ENCODE measurements at places on chromosomes 7 and 10. TPM values are rescaled to one million over a fixed set of nuclear protein-coding genes. Genes with fewer than 3 reads are reported as not detected.

CYP2W1 gene
- total RNA-seq = not detected

LLCFC1 gene
- total RNA-seq = not detected

TSPAN33 gene
- total RNA-seq = 1.8 TPM

OR2A12 gene
- not detected for total RNA-seq

PHKG1 gene
- total RNA-seq = 1.5 TPM

KCNMA1 gene
- 76.9 TPM for total RNA-seq

HMX3 gene
- 0.37 TPM for total RNA-seq

CYP2C19 gene
- 43.2 TPM for total RNA-seq

- peak; percentile 92 for DNase-seq
Observed at GRCh38 chr10:3197348-3198003, 24.9 kb upstream of the PITRM1 start.

DNA sequence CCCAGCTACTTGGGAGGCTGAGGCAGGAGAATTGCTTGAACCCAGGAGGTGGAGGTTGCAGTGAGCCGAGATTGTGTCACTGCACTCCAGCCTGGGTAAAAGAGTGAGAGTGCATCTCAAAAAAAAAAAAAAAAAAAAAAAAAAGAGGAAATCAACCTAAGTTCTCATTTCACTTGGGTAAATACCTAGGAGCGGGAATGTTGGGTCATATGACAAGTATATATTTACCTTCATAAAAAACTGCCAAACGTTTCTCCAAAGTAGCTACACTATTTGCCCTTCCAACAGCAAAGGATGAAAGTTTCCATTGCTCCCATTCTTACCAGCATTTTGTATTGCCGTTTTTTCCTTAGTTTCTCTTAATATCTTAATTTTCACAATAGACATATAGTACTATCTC lies 9.8 kb downstream of the P4HA1 start:
- DNase-seq = peak; percentile 39

DNA sequence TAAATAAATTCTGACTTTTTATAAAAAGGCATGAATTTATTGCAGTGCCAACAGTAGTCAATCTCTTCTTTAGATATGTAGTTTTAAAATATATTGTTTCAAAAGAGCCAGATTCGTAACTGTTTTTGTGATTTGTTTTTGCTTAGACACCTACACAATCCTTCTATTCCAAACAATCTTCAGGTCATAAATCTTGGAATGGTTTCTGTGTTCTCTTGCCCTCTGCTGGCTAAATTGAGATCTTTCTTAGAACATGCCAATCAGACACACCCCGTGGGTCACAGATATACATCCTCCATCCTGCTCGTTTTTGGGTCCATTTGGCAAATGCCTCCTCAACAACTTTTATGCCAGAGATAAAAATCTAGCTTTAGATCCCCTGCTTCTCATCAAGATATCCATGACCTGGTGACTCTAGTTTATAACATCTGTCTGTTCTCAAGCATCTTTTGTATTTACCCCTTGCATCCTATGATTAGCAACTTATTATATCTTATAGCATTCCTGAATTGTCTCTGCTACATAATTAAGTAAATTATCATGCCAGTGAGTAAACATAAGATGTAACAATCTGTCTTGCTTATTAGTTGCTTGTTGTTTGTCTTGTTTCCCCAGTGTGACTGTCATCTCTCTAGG lies 35.3 kb upstream of the IFRD1 start:
- peak; percentile 59 for DNase-seq

DNA sequence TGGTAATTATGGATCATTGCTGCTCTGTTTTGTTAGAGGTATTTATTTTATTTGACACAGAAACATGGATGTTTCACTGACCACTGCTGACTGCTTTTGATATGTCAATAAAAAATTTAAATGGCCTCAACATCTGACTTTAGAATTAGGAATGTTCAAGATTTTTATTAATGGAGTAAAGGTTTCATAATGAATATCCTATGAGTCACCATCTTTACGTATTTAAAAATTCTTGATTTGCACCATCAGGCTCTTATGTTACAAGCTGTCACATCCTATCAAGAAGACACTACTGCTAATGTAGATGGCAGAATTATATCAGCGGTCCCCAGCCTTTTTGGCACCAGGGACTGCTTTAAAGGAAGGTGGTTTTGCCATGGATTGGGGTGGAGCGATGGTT lies 578.7 kb upstream of the NRP1 start:
- no peak for DNase-seq

GRCh38 chr10:112738606-112739591 lies 211.1 kb upstream of the TCF7L2 start:
- peak; percentile 81 for DNase-seq

DNA sequence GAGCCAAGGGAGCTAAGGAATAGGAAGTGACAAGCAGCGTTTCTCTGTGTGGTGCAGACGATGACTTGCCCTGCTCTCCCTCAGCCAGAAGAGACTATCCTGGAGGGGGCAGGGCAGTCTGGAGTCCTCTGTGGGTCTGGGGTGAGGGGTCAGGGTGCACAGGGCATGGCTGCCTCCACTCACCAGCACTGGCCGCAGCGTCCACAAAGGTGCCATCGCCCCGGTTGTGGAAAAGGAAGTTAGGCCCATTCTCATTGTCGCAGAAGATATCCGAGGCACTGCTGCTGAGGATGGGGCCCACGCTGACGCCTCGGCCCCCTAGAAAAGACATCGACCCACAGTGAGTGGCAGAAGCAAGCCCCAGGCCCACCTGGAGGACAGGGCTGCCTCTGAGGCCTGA lies 58.2 kb downstream of the GOLGA7B start:
- DNase-seq = no peak

GRCh38 chr7:47430422-47430821 lies 151.5 kb downstream of the TNS3 start:
- no peak for DNase-seq

DNA sequence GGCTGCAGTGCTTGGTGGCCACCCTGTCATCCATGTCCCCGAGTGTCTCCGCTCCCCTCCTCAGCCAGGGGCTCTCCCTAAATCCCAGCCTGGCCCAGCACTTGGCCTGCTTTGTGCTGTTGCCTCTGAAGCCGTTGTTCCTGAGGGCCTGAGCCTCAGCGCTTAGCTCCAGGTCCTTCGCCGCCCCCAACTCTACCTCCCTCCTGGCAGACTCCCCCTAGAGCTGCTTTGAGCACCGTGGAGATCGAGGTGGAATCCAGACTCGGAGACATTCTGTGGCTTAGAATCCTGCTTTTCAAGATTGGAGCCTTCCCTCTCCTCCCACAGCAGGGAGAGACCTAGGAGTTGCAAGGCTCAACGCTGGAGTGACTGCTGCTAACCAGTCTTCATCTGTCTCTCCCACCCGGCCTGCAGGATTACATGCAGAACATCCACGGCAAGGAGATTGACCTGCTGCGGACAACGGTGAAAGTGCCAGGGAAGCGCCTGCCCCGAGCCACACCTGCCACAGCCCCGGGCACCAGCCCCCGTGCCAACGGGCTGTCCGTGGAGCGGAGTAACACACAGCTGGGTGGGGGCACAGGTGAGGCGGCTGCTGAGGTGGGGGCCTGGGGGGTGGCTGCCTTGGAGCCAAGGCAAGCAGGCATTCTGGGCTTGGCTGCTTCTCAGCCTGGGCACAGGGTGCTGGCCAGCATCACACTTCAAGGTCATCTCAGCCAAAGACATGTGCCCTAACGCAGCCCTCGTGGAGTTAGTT lies 33.3 kb downstream of the GBX1 start:
- DNase-seq = no peak

DNA sequence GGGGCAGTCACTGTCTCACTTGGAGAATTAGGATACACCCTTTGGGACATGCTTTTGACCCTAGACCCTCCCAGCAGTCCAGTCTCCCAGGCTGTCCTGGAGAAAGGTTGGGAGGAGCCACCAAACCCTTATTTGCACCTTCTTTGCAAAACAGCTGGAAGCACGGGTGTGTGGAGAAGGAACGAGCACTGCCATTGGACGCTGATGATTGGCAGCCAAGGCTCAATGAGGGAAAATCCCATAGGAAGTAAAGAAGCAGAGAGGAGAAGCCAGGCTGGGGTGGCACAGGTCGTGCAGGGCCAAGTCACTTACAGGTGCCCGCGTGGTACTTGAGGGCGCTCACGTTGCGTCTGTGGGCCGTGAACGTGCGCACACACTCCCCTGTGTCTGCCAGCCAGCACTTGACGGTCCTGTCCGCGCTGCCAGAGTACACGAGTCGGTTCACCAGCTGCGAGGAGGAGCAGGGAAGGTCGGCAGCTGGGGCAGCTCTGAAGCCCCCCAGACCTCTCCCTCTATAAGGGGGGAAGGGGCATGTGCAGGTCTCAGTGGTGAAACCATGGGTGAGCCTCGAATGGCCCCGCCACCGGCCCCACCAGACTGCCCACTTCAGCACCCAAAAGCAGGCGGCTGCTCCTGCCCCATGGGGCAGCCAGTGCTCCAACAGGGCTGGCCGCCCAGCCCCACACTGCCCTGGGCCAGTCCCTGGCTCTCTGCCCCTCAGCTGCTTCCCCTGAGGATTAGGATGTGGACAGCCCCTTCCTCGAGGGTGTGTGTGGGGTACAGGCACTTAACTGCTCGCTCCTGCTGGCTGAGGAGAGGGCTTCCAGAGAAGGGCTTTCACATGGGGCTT lies 24.8 kb downstream of the WDR86 start:
- DNase-seq = no peak

DNA sequence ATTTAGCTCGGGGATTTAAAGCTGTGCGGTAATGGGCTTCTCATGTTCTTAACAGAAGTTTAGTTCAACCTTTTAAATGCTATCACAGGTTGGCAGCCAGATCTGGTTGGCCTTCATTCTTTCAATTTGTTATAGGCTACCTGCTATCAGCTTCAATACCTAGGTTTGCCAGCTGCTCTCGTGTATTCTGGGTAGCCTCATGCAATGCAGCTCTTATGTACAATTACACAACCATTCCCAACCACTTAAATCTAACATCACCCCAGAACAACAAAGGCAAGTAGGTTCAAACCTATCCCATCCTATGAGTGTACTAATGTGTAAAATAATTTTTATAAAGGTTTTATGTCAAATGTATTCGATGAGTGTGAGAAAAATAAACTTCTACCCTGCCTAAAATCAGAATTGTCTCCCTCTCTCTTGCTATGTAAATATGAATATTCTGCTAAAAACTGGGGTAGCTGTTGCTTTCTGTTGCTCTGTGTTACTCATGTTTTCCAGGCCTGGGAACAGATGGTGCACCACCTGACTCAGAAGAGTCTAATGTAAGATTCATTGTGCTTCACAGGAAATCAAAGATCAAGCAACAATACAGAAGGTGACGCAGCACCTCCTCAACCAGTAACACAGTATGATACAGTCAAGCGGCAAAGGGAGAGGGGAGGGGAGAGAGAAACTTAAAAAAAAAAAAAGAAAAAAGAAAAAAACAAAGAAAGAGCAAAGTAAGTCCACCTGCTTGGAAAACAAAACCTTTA lies 188.6 kb downstream of the ETV1 start:
- peak; percentile 42 for DNase-seq

- DNase-seq = no peak
Observed at GRCh38 chr7:150370612-150371071, 2.0 kb downstream of the REPIN1 start.

- no peak for DNase-seq
Observed at GRCh38 chr7:136392856-136393255, 415.7 kb upstream of the MTPN start.

GRCh38 chr10:124591123-124591495 lies 129.5 kb downstream of the LHPP start:
- no peak for DNase-seq

GRCh38 chr7:122262246-122262645 lies 42.3 kb downstream of the FEZF1 start:
- DNase-seq = no peak

DNA sequence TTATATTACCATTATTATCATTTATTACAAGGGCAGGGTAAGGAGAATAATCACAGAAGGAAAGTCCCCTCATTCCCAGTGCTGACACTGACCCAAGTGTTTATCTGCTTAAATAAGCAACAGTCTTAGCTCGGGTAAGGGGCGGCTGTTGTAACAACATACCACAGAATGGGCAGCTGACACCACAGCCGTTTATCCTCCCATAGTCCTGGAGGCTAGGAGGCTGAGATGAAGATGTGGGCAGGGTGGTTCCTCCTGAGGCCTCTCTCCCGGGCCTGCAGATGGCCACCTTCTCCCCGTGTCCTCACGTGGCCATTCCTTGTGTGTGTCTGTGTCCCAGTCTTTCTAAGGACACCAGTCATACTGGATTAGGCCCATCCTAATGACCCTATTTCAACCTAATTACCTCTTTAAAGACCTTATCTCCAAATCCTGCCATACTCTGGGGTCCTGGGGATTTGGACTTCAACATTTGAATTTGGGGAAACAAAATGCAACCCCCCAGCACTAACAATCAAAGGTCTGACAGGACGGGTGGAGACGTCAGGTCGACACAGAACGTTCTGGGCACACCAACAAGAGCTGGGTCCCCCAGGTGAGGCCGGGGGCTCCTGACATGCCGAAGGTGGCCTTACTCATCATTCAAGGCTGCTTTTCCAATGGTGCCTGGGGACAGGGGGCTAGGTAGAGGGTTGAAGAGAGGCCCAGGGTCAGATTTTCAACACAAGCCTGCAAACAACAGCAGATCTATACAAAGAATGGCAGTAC lies 93.5 kb downstream of the TNS3 start:
- DNase-seq = no peak

GRCh38 chr7:84077336-84077735 lies 117.3 kb downstream of the SEMA3A start:
- DNase-seq = no peak

GRCh38 chr7:70582927-70583895 lies 548.7 kb upstream of the GALNT17 start:
- DNase-seq = no peak

GRCh38 chr10:109450702-109451101 lies 472.6 kb downstream of the XPNPEP1 start:
- no peak for DNase-seq

GRCh38 chr7:151404216-151405011 lies 5.4 kb downstream of the WDR86 start:
- no peak for DNase-seq

DNA sequence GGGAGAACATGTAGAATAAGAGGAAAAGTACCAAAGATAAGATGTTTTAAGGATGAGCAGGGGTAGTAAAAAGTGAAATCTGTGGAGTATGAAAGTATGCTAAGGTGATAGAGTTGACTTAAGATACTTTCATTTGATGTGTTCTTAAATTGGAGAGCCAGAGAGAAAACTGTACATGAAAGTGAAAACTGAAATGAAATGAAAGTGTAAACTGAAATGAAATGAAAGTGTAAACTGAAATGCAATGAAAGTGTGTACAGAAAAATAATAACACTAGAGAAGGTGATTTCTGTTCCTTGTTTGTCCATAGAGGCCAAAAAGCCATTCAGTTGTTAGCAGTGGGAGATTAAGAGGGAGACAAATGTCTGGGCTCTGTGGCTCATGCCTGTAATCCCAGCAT lies 17.5 kb downstream of the AHR start:
- no peak for DNase-seq

DNA sequence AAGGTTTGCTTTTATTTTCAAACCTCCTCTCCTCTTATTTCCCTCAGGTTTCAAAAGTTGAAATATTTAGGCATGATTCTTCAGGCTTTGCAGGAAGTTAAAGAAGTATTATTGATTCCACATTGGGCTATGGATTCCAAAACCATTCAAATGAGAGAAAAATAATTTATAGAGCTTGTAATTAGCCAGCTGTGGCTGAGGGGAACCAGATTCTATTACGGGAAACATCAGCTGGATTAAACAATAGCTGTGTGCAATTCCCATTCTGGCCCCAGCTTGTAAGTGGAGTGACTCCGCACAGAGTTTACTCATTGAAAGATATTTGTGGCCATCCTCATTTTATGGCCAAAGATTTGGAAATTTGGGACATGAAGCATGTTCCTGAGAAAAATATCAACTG lies 77.0 kb upstream of the PHYHIPL start:
- peak; percentile 31 for DNase-seq

Measured in stomach (tissue), 19 donors.